ENCODE measurements at places on chromosomes 7 and 10.
A peak's percentile ranks its signal among the peaks of the same experiment; 100 is the strongest.

- no peak for DNase-seq
Measured at GRCh38 chr7:155418304-155418703, 39.6 kb upstream of the EN2 start.

GRCh38 chr10:46232084-46232483 lies 54.7 kb upstream of the ANTXRL start:
- no peak for DNase-seq

GRCh38 chr10:123655751-123656150 lies 10.4 kb upstream of the GPR26 start:
- DNase-seq: no peak

- DNase-seq: no peak
Measured at GRCh38 chr7:28865601-28866144, 92.5 kb downstream of the TRIL start.

DNA sequence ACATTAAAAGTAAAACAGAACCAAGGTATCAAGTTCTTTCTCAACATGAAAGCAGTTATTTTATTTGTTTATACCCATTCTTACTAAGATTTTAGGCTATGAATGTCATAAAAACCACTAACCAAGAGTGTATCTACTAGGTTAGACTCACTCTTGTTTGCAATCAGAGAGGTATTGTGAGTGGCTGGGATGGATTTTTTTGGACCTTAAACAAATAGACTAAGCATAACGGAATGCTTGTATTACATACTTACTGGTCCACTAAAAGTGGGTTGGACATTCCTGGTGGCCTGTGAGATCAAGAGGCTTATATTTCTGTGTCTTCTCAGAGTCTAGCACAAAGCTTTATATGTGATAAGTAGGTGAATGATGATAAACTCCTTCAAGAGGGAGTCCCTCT lies 32.6 kb upstream of the CBLL1 start:
- DNase-seq: no peak

DNA sequence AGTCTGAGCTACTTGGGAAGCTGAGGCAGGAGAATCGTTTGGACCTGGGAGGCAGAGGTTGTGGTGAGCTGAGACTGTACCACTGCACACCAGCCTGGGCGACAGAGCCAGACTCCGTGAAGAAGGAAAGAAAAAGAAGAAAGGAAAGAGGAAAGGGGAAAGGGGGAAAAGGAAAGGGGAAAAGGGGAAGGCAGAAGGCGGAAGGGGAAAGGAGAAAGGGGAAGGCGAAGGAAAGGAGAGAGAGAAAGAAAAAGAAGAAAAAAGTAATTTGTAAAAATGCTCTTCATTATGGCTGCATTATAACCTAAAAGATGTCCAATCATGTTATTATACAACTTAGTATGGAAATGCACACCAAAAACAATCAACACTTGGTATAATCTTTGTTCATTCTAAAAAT lies 110.2 kb downstream of the SRPK2 start:
- DNase-seq: no peak

DNA sequence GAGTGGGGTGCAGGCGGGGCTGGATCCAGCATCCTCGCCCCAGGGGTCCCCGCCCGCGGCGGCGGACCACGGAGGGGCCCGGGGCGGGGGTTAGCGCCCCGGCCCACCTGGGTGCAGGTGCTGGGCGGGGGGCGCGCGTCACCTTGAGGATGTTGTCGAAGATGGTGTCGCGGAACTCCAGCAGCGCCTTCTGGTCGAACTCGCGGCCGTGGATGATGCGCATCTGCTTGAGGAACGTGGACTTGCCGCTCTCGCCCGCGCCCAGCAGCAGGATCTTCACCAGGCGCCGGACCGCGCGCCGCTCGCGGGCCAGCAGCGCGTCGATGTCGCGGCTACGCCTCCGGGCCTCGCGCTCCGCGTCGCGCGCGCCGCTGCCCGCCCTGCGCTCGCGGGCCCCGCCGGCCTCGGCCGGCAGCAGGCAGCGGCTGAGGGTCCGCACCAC lies 376 bp downstream of the GNA12 start:
- DNase-seq: peak; percentile 43

- DNase-seq: no peak
Measured at GRCh38 chr7:2873146-2873545, 29.0 kb upstream of the GNA12 start.

DNA sequence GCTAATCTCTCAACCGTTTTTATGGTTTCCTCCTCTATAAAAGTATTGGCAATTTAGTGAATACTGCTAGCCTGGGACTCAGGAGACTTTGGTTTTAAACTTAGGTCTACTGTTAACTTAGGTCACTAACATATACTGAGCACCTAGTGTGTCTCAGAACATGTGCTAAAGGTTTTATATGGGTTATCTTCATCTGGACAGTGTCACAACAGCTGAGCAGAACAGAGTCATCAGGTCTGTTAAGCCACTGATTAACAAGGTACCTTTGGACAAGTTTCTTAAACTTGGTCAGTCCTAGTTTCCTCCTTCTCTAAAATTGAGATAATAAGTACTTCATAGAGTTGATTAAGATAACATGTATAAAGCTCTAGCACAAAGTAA lies 30.6 kb downstream of the NET1 start:
- no peak for DNase-seq

DNA sequence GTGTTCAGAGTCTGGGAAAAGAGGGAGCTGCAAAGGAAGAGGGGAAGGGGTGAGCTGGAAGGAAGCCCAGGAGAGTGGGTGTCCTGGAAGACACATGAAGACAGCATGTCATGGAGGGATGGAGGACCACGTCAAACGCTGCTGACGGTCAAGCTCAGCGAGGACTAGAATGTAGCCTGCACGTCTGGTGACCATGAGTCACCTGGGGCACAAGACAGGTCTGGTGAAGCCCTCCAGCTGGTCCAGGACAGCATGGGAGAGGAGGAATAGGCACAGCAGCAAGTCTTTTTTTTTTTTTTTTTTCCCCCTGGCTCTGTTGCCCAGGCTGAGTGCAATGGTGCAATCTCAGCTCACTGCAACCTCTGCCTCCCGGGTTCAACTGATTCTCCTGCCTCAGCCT lies 19.6 kb upstream of the AMZ1 start:
- no peak for DNase-seq

GRCh38 chr7:3861941-3862340 lies 560.9 kb downstream of the SDK1 start:
- no peak for DNase-seq
